ENCODE measurements at places on chromosomes 7 and 10.

GRCh38 chr7:6705959-6706665, 635 bp downstream of the ZNF12 start:
- peak; percentile 38 for DNase-seq

DNA sequence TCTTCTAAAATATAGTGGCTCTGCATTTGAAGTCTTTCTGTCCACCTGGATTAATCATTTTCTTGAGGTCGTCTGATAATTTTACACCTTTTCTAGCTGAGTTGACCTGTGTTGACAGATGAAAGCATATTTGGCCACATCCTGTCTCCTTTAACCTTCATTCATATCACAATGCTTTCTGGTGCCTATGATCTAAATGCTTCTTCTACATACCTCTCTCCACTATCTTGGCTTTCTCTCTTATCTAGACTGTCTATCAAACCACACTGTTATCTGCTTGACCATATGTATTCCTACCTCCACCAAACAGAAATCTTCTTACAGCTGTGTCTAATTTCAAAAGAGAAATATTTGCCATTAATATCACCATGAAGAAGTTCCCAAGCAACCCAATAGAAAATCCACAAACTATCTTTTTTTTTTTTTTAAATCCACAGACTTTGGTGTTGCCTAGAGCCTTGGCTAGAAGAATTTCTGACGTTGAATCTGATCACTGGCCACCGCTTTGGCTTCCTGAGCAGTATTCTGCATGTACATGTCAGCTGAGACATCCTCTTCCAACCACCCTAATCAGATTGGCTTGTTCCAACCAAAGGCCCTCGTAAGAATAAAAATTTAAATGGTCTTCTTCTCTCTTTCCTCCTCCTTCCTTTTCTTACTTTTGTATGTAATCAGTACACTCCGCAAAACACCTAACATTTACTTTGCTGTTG, 66.3 kb upstream of the SP4 start:
- DNase-seq = no peak

DNA sequence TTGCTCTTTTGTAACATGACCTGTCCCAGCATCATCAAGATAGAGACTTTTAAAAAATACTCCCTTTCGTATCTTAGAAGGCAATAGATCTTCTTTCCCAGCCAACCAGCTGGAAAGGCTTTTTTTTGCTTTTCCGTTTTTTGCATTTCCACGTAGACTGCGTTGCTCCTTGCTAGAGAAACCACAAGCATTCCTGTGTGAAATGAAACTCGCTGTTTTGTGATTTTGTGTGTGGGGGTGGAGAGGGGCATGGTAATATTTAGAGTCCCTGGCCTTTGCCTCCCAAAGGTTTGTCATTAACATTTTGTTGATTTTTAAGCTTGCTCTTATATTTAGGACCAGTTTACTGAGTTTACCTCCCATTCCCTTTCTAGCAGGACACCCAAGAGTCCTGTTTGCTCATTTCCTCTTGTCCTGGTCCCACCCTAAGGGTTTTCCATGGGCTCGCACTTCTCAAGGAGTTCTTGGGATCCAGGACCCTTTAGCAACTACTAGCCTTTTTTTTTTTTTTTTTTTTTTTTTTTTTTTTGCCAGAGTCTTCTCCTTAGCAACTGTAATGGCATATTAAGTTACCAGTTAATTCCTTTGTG, 243.6 kb downstream of the BICC1 start:
- DNase-seq = peak; percentile 85

- peak; percentile 98 for DNase-seq
Observed at GRCh38 chr10:4372601-4373000, 453.4 kb upstream of the AKR1E2 start.

DNA sequence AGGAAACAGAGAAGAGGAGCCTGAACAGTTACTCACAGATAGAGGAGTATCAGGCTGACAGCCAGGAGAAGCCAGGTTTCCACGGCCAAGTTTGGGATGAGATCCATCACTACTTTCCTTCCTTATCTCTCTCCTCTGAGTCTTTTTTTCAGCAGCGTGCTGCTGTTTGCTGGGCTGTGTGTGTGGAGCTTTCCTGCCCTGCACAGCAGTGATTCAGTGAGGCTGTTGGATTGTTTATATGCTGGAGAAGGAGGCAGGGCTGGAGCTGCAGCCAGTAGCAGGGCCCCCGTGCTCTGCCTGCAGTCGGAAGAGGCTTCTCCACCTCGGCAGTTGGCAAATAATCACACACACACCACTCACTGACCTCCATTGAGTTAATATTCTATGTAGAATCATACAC, at the start of gene CYP3A7:
CYP3A7 (minus strand) TSS at position 210 of the 400 bp plus-strand sequence; CDS start at position 107, 103 bp downstream.
- no peak for DNase-seq

GRCh38 chr10:113274176-113274829, 278.6 kb upstream of the HABP2 start:
- peak; percentile 17 for DNase-seq

GRCh38 chr10:132019366-132019765, 37.6 kb upstream of the BNIP3 start:
- DNase-seq = no peak
